ENCODE measurements at places on chromosomes 5 and 9. TPM values are rescaled to one million over a fixed set of nuclear protein-coding genes. Genes with fewer than 3 reads are reported as not detected.

DNA sequence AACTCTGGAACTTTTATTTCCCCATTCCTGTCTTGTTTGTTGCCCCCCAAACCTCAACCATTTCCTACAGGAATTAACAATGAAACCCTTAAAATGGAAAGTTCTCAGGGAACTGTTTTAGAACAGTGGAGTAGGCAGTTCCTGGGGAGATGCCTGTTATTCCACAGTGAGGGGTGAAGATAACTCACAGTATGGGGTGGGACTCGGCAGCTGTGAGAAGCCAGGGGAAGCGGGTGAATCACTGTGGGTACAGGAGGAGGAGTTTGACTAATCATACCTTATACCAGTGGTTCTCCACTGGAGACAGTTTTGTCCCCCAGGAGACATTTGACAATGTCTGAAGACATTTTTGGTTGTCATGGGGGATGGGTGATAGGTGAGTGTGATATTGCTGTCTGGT is 36.9 kb upstream of the GLRA1 start:
- H3K27me3 ChIP-seq: no peaks in the 10 kb centered on the region
- no peaks in the 10 kb centered on the region for H3K36me3 ChIP-seq
- no peak overlapping the region for H3K27ac ChIP-seq
- DNase-seq: no peak

DNA sequence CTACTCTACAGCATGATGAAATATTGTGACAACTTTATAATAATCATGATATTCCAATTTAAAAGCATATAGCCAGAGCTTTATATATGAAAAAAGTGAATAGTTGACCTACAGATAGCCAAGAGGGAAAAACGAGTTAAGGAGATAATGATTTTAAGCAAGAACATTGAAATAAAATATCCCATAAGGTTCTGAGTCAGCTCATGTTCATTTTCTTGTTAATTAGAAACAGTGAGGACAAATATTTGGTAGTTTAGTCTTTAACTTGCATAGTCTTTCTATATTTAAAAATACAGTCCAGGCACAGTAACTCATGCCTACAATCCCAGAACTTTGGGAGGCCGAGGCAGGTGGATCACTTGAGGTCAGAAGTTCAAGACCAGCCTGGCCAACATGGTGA is 55.8 kb upstream of the CDH6 start:
- no peaks in the 10 kb centered on the region for H3K27me3 ChIP-seq
- no peaks in the 10 kb centered on the region for H3K4me1 ChIP-seq
- no peaks in the 10 kb centered on the region for H3K36me3 ChIP-seq
- DNase-seq: no peak
- no peak overlapping the region for H3K27ac ChIP-seq
- no peak overlapping the region for H3K4me3 ChIP-seq

- H3K27ac ChIP-seq: no peak overlapping the region
- peaks cover 14% of the 10 kb centered on the region for H3K36me3 ChIP-seq
- H3K4me1 ChIP-seq: no peaks in the 10 kb centered on the region
- DNase-seq: no peak
- no peaks in the 10 kb centered on the region for H3K27me3 ChIP-seq
- no peak overlapping the region for H3K4me3 ChIP-seq
Observed at GRCh38 chr5:159156426-159157238, 52.7 kb downstream of the RNF145 start.

- no peak for DNase-seq
- no peak overlapping the region for H3K4me3 ChIP-seq
- no peaks in the 10 kb centered on the region for H3K27me3 ChIP-seq
- H3K36me3 ChIP-seq: no peaks in the 10 kb centered on the region
- peaks cover 4% of the 10 kb centered on the region for H3K4me1 ChIP-seq
- no peak overlapping the region for H3K27ac ChIP-seq
Observed at GRCh38 chr5:163407034-163407655, 30.2 kb upstream of the CCNG1 start.

GRCh38 chr9:107251756-107252322 is 31.2 kb upstream of the RAD23B start:
- no peak overlapping the region for H3K27ac ChIP-seq
- no peaks in the 10 kb centered on the region for H3K36me3 ChIP-seq
- no peak overlapping the region for H3K4me3 ChIP-seq
- H3K27me3 ChIP-seq: no peaks in the 10 kb centered on the region
- no peak for DNase-seq

DNA sequence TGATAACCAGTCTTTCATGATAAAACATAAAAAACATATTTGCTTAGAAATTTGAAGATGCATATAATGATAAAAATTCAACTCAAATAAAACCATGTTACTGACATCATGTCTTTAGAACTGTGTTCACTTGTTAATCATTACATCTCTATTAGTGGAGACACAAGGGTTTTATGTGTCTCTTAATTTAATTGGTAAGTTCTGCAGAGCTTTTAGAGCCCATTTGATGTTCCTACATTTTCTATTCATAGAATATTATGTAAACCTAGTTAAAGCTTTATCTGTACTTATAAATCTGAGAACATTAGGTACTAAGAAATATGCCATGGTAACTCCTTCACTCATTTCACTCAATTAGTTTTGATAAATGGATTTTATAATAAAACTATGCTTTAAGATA is 285.4 kb downstream of the SLCO4C1 start:
- no peak overlapping the region for H3K27ac ChIP-seq
- H3K36me3 ChIP-seq: no peaks in the 10 kb centered on the region
- no peaks in the 10 kb centered on the region for H3K27me3 ChIP-seq

GRCh38 chr9:121529237-121529987 is 29.8 kb upstream of the GGTA1 start:
- DNase-seq: peak; percentile 51
- H3K27ac ChIP-seq: peak overlapping the region; percentile 54
- H3K36me3 ChIP-seq: no peaks in the 10 kb centered on the region
- H3K4me1 ChIP-seq: peaks cover 5% of the 10 kb centered on the region
- H3K4me3 ChIP-seq: no peak overlapping the region

DNA sequence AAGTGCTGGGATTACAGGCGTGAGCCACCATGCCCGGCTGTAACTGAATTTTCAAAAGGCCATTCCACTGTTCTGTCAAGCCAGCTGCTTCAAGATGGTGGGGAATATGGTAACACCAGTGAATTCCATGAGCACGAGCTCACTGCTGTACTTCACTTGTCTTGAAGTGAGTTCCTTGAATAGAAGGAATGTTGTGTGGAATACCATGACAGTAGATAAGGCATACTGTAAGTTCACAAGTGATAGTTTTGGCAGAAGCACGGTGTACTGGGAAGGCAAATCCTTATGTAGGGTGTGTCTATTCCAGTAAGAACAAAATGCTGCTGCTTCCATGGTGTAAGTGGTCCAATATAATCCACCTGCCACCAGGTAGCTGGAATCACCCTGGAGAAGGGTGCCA is 6.6 kb upstream of the PRXL2C start:
- no peaks in the 10 kb centered on the region for H3K36me3 ChIP-seq
- no peak overlapping the region for H3K27ac ChIP-seq
- no peak overlapping the region for H3K4me3 ChIP-seq
- DNase-seq: no peak
- H3K4me1 ChIP-seq: peaks cover 10% of the 10 kb centered on the region

GRCh38 chr9:73916016-73916673 is 581.0 kb upstream of the RORB start:
- no peaks in the 10 kb centered on the region for H3K27me3 ChIP-seq
- DNase-seq: no peak
- no peak overlapping the region for H3K27ac ChIP-seq
- H3K4me3 ChIP-seq: no peak overlapping the region

DNA sequence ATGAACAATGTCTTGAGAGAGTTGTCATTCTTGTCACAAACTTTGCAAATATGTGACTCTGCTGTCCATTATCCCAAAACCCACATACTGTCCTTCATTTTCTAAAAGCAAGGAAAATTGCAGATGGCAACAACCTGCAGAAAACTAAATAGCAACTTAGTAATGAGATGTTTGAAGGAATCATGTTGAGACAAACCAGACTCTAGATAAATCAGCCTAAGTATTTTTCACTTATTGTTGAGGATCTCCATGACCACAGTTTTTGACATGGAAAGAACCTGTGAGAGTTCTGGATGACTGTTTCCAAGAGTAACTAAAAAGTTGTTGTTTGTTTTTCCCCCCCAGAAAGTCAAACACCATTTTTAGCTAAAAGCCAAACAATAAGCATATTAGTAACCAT is 535.2 kb upstream of the ZNF608 start:
- no peak for DNase-seq
- H3K36me3 ChIP-seq: no peaks in the 10 kb centered on the region
- no peaks in the 10 kb centered on the region for H3K4me1 ChIP-seq

GRCh38 chr5:164336276-164336675 is 830.9 kb downstream of the MAT2B start:
- no peak overlapping the region for H3K27ac ChIP-seq
- no peaks in the 10 kb centered on the region for H3K4me1 ChIP-seq
- no peak overlapping the region for H3K4me3 ChIP-seq
- H3K27me3 ChIP-seq: no peaks in the 10 kb centered on the region

Gene SLC4A9
- not detected for total RNA-seq

Measured in esophagus squamous epithelium (tissue), 5 donors.